ENCODE measurements at places on chromosomes 12 and 14. TPM values are rescaled to one million over a fixed set of nuclear protein-coding genes. Genes with fewer than 3 reads are reported as not detected.

KCNH3 gene
- total RNA-seq = not detected

TMEM116 gene
- total RNA-seq = 2.0 TPM

LMNTD1 gene
- total RNA-seq = not detected

ACOT6 gene
- not detected for total RNA-seq

GUCY2C gene
- total RNA-seq = not detected

DEPDC4 gene
- 0.20 TPM for total RNA-seq

CLEC4E gene
- not detected for total RNA-seq

PYGL gene
- total RNA-seq = 62.8 TPM

DBX2 gene
- total RNA-seq = not detected

CACNA2D4 gene
- 0.22 TPM for total RNA-seq

DIO2 gene
- not detected for total RNA-seq

HSPA2 gene
- total RNA-seq = 3.0 TPM

RPGRIP1 gene
- total RNA-seq = 0.20 TPM

OTX2 gene
- total RNA-seq = not detected

ENDOU gene
- under 0.01 TPM for total RNA-seq

PTGR2 gene
- total RNA-seq = 1.3 TPM

NUAK1 gene
- 32.5 TPM for total RNA-seq
